ENCODE measurements at places on chromosomes 1 and 21. TPM values are rescaled to one million over a fixed set of nuclear protein-coding genes. Genes with fewer than 3 reads are reported as not detected.

DNA sequence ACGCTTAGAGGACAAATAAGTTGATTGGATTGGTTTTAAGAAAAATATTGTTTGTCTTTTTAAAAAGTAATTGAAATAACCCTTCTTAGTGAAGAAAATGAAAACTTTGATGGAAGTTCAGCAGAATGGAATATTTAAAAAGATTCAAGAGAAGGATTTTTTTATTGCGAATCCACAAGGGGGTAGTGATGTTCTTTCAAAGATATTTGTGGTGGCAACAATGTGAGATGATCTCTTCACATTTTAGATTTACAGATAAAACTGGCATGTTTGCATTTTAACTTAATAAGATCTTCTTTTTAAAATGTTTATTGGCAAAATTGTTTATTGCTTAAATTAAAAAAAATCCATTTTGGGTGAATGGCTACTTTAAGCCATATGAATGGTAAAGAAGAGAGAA lies 8.9 kb downstream of the CAMTA1 start:
- no peak for DNase-seq

- no peak for DNase-seq
Observed at GRCh38 chr1:61254634-61255357, 172.4 kb downstream of the NFIA start.

DNA sequence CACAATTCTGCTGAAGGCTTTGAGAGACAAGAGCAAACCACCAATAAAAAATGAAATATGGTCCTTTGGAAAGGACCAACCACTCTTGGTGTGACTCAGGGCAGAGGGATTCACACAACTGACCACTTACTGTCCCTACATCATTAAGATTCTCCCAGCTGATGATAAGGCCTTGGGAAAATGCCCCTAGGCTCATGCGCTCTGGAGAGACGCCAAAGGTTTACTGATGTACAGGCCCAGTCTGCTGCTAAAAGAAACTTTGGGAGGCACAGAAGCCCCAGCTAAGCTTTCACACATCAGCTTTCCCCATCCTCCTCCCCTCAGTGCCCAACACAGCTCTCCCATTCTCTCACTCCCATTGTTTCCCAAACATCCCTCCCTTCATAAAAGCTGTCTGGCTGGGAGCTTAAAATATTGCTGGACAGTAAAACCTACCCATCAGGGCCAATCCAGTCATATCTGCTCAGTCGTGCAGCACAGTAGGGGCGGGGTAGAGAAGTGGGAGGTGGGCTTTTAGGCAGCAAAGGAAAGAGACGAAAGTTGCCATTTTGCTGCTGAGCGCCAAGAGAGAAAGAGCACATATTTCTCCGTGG lies at the start of gene GJA8:
Gene GJA8 (plus strand): TSS at position 543 of the 593 bp plus-strand sequence. CDS start 5,161 bp downstream, outside the sequence.
- DNase-seq: no peak

CLDN17 gene
- not detected for total RNA-seq

ITLN2 gene
- not detected for total RNA-seq

SPRR2D gene
- not detected for total RNA-seq

GRCh38 chr1:245019910-245020486 lies 134.8 kb upstream of the KIF26B start:
- no peak for DNase-seq

GRCh38 chr1:203271018-203271743 lies 34.1 kb upstream of the BTG2 start:
- peak; percentile 50 for DNase-seq

GRCh38 chr1:197761654-197762053 lies 13.6 kb downstream of the DENND1B start:
- DNase-seq: no peak

BRDT gene
- total RNA-seq: not detected

GRCh38 chr1:78072216-78072615 lies 26.4 kb downstream of the GIPC2 start:
- DNase-seq: no peak

GRCh38 chr1:27090911-27091310 lies 64.0 kb downstream of the SLC9A1 start:
- no peak for DNase-seq

HCN3 gene
- total RNA-seq: 2.5 TPM

DNAJC6 gene
- total RNA-seq: 0.25 TPM

OR2L2 gene
- 0.05 TPM for total RNA-seq

- DNase-seq: no peak
Observed at GRCh38 chr1:109547463-109548320, 723 bp upstream of the GNAI3 start.

CSF3R gene
- 4.3 TPM for total RNA-seq

- DNase-seq: no peak
Observed at GRCh38 chr1:99919220-99919619, 50.6 kb upstream of the SLC35A3 start.

DNA sequence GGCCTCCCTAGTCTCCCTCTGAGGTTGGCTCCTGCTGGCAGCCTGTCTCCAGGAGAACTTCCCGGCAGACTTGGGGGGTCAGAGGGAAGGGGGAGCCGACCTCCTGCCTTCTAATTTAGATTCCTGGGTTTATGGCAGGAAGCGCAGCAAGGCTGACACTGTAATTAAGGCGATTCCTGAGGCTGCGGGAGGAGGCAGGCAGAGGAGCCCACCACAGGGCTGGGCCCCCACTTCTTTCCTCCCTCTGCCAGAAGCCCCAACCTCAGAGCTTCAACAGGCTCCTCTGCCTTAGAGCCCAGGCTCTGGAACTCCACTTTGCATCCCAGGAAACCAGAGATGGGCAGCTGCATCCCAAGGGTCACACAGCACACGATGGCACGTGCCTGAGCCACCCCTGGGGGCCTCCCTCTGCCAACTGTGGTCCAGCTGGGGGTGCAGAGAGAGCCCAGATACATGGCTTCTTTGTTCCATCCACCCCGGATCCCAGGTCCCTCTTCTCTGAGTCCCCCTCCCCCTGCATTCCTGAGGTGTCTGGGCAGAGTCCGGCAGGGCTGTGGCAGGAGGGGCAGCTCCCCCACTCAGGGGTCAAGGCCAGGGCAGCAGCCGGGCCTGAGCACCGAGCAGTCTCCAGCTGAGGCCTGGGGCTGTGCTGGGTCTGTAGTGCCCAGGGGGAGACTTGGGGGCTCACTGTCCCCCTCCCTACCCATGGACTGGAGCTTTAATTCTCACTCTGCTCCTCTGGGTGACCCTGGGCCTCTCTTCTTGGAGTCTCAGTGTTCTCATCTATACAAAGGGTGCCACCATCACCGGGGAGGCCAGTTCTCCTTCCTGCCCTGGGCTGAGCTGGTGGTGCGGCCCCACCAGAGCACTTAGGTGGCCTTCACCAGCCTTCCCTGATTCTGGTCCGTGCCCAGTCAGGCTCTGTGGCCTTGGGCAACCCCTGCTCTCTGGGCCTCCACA lies 39.4 kb upstream of the FAM131C start:
- DNase-seq: no peak

TCEA3 gene
- total RNA-seq: 70.9 TPM

KLHDC8A gene
- not detected for total RNA-seq

- DNase-seq: peak; percentile 57
Observed at GRCh38 chr21:45506836-45507522, 35.3 kb downstream of the SLC19A1 start.

DNA sequence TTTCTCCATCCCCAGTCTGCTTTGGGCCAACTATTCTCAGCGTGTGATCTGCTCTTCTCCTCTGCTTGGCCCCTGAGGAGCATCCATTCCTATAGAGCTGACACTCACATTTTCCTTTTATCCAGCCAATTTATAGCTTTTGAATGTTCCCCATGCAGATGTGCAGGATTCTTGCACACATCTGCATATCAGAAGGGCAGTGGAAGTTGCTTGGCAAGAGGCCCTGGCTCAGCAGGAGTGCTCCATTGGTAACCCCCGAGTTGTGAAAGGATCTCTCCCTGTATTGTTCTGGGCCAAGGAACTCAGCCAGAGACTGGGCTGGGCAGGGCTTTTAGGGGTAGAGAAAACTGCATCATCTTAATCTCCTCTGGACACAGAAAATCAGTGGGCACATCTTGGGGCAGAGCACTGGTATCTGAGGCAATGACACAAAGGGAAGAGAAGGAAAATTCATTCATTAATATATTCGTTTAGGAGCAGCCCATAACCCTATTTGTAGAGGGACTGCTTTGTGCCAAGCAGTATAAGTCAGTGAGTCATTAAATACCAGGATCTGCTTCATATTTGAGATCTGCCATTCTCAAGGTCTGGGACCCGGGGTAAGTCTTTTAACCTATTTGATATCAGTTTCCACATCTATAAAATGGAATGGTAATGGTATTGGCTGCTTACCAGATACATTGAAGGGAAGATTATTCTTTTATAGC lies 31.0 kb upstream of the BEND5 start:
- DNase-seq: no peak

DNA sequence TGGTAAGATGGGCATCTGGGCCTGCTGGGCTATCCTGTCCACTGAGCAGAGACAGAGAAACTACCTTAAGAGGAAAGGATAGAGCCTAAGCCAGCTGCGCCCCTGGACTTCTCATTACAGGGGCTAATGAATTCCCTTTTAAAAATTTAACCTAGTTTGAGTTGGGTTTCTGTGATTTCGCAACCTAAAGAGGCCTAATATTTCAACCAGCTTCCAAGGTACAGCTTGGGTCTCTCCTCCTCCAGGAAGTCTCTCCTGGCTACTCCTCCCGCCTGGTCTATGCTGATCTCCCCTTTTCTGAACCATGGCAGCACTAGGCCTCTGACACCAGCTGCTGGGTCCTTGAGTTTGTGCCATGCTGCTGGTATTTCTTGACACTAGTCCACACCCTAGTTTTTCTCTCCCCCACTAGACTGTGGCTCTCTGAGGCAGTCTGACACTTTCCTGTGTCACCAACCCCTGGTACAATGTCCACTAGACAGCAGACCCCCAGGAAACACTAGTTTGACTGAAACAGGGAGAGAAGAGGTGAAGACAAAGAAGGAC lies 29.0 kb upstream of the TCEA3 start:
- DNase-seq: no peak

DNA sequence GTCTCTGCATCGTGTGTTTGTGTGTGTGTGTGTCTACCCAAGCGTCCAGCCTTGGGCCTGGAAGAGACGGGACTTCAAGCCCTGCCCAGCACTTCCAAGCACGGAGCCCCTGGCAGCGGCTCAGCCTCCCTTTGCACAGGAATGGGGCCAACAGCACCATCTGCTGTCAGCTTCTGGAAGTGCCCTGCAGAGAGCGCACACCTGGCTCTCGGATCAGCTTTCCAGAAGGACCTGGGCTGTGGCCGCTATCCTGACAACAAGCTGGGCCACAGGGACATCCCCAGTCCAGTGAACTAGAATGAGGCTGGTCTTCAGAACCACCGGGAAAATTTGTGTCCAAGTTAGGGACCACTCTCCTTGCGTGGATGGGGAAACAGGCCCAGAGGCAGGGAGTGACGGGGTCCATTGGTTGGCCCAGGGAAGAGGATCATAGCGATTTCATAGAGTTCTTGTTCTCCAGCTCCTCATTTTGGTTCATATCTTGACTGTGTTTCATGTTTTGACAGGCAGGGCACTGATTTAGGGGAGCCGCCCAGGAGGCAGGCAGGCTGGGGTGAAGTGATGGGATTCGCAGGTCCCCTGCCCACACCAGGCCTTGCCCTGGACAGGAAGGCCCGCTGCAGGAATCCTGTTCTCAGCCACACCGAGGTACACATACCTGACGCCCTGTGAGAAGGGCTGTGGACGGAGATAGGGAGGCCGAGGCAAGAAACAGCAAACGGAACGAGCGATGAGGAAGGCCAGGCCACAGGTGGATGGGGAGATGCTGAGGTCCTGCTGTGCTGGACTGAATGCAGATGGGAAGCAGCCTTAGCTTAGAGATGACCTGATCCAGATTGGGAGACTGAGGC lies 38.4 kb downstream of the TAS1R2 start:
- DNase-seq: peak; percentile 80

DNA sequence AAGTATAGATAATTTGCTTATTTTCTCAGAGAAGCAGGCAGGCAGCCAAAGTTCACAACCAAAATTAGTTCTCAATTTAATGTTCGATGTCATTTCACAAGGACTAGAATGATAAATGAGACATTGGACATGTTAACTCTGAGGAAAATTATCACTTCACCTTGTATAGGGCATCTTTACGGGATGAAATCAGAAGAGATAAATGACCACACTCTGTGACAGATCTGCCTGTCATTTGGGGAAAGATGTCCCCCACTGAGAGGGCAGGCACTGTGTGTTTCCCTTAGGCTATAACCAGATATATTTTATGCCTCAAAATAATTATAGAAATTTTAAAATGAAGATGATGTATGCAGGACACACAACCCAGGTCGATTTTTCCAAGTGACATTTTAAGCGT lies 642.9 kb downstream of the BRINP3 start:
- DNase-seq: no peak

- DNase-seq: no peak
Observed at GRCh38 chr1:10614377-10615225, 139.9 kb downstream of the PEX14 start.

- peak; percentile 45 for DNase-seq
Observed at GRCh38 chr21:46120301-46121285, 22.7 kb downstream of the COL6A2 start.

GRCh38 chr1:116580446-116581322 lies 9.9 kb upstream of the CD58 start:
- DNase-seq: no peak

GRCh38 chr21:36554411-36555157 lies 74.7 kb upstream of the CLDN14 start:
- no peak for DNase-seq

Measured in left lobe of liver (tissue), 2 donors.